ENCODE measurements at places on chromosomes 4 and X.

DNA sequence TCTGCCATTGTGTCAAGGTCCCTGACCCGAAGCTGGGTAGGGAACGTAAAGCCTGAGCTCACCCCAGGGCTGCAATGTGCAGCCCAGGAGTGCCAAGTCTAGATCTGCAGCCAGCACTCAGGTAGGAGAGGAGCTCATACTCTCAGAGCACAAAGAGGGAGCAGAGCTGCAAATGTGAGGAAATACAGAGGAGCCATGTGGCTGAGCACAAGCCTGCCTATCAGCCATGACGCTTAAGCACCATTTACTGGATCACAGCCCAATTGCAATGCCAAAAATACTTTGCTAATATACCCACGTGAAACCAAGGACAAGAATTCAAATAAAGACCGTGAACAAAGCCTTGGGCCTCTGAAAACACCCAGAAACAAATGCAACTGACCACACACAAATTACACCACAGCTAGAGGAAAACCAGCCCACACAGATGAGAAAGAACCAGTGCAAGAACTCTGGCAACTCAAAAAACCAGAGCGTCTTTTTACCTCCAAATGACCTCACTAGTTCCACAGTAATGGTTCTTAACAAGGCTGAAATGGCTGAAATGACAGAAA lies 69.0 kb upstream of the HPF1 start:
- DNase-seq: no peak
- H3K4me3 ChIP-seq: no peak overlapping the region
- H3K27me3 ChIP-seq: no peaks in the 10 kb centered on the region
- no peaks in the 10 kb centered on the region for H3K4me1 ChIP-seq
- H3K36me3 ChIP-seq: no peaks in the 10 kb centered on the region
- no peak overlapping the region for H3K27ac ChIP-seq

GRCh38 chr4:176134670-176135069 lies 60.7 kb downstream of the SPATA4 start:
- H3K27ac ChIP-seq: no peak overlapping the region
- no peaks in the 10 kb centered on the region for H3K36me3 ChIP-seq
- H3K4me3 ChIP-seq: no peak overlapping the region
- H3K27me3 ChIP-seq: no peaks in the 10 kb centered on the region

DNA sequence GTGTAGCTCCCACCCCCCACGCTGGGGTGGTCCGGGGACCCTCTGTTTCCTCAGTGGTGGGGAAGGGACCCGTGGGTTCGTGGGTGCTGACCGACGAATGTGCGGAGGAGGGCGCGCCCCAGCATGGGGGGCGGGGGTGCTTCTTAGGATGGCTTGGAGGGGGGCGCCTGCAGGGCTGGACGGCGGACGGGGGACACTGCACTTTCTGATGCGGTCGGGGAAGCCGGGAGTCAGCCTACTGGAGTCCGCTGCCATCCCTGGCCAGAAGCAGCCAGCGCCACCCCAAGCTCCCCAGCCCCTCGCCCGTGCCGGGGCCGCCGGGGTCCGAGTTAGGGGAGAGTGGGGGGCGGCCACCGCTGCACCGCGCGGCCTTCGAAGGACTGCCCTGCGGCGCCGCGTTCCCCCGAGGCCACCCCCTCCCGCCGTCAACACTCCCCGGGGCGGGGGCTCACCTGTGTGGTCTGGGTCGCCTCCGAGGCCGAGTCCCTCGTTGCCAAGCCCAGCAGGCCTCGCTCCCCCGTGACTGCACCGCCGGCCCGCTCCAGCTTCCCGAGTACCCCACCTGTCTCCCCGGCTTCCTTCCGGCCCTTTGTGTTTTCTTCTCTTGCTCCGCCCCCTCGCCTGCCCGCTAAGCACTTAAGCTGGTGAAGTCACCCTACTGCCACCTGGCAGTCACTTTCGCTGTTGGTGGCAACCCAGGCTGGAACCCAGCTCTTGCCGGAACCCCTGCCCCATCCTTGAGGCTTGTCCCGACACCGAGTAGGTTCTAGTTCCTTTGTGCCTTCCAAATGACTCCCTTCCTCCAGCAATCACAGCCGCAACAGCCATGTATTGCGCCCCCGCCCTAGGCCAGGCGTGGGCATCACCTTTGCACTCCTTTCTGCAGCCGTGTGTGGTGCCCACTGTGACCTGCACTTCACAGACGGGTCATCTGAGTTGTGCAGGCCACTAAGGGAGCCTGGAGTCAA lies at the start of gene OCIAD2:
TSS of gene OCIAD2 (minus strand) at position 569 of the 968 bp plus-strand sequence. CDS start 2,225 bp downstream, outside the sequence.
- DNase-seq: peak; percentile 70
- H3K4me1 ChIP-seq: peaks cover 21% of the 10 kb centered on the region
- H3K27me3 ChIP-seq: no peaks in the 10 kb centered on the region
- H3K36me3 ChIP-seq: peaks cover 37% of the 10 kb centered on the region
- H3K4me3 ChIP-seq: peak within 1 kb of the TSS; percentile 64

DNA sequence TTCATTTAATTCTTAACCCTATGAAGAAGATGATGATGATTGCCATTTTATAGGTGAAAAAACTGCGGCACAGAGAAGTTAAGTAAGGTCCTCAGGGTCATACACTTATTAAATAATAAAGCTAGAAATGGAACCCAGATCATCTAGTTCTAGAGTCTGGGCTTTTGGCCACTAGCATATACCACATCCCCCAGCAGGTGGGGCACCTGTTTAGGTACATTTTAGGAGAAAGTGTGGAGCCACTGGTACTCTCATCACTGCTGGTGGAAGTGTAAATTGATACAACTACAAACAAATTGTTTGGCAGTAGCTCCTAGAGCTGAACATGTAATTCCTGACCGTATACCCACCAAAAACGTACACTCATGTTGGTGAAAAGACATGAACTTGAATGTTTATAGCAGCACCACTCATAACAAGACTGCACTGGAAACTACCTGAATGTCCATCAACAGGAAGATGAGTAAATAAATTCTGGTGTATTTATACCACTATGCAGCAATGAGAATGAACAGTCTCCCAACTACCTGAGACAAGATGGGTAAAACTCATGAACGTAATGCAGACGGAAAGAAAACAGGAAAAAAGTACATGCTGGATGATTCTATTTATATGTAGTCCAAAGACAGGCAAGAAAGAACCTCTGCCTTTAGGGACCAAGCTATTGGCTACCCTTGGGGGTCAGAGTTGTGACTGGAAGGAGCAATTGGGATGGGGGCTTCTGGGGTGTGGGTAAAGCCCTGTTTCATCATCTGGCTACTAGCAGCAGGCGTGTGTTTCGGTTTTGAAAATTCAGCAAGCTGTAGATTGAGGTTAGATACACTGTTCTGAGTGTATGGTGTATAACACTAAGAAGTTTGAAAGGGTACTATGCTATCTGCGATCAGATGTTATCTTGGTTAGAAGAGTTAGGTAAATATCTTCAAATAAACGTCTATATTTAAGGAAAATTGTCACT lies 72.3 kb upstream of the ADGRG2 start:
- H3K4me1 ChIP-seq: no peaks in the 10 kb centered on the region
- H3K27me3 ChIP-seq: no peaks in the 10 kb centered on the region
- no peak for DNase-seq
- H3K36me3 ChIP-seq: no peaks in the 10 kb centered on the region
- no peak overlapping the region for H3K4me3 ChIP-seq

- H3K36me3 ChIP-seq: no peaks in the 10 kb centered on the region
- DNase-seq: no peak
- H3K27ac ChIP-seq: no peak overlapping the region
- H3K4me1 ChIP-seq: no peaks in the 10 kb centered on the region
These were observed 196.7 kb upstream of the LNX1 start for GRCh38 chr4:53788011-53788410.

GRCh38 chr4:53551958-53552357 lies 39.3 kb downstream of the LNX1 start:
- no peaks in the 10 kb centered on the region for H3K36me3 ChIP-seq
- H3K4me1 ChIP-seq: peaks cover 15% of the 10 kb centered on the region
- no peak overlapping the region for H3K27ac ChIP-seq
- no peaks in the 10 kb centered on the region for H3K27me3 ChIP-seq

GRCh38 chrX:9746148-9746888 lies 19.3 kb downstream of the GPR143 start:
- no peak overlapping the region for H3K4me3 ChIP-seq
- no peaks in the 10 kb centered on the region for H3K27me3 ChIP-seq
- H3K27ac ChIP-seq: peak overlapping the region; percentile 98
- no peak for DNase-seq
- peaks cover 19% of the 10 kb centered on the region for H3K4me1 ChIP-seq
- H3K36me3 ChIP-seq: no peaks in the 10 kb centered on the region

DNA sequence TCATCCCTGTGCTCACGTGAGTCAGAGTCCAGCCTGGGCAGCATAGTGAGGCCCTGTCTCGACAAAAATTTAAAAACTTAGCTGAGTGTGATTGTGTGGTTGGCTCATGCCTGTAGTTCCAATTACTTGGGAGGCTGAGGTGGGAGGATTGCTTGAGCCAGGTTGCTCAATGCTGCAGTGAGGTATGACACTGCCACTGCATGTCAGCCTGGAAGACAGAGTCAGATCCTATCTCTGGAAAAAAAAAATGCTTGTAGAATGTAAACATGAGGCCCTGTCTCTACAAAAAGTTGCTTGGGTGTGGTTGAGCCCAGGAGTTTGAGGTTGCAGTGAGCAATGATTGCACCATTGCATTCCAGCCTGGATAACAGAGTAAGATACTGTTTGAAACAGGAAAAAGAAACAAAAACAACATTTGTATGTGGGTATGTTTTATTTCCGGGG lies 11.3 kb upstream of the YTHDC1 start:
- DNase-seq: peak; percentile 74
- H3K36me3 ChIP-seq: no peaks in the 10 kb centered on the region
- no peak overlapping the region for H3K4me3 ChIP-seq

- no peaks in the 10 kb centered on the region for H3K27me3 ChIP-seq
- peaks cover 71% of the 10 kb centered on the region for H3K4me1 ChIP-seq
- no peak overlapping the region for H3K4me3 ChIP-seq
- 0 out of 2 replicates have a peak, but pooled peaks cover 5% of the 10 kb centered on the region for H3K36me3 ChIP-seq
- H3K27ac ChIP-seq: peak overlapping the region; percentile 69
These were observed 14.0 kb downstream of the PDGFC start for GRCh38 chr4:156957556-156957955.

GRCh38 chr4:150140774-150141400 lies 62.6 kb downstream of the DCLK2 start:
- H3K27me3 ChIP-seq: no peaks in the 10 kb centered on the region
- peaks cover 13% of the 10 kb centered on the region for H3K4me1 ChIP-seq
- peak overlapping the region; percentile 26 for H3K27ac ChIP-seq
- no peak for DNase-seq
- H3K4me3 ChIP-seq: no peak overlapping the region

DNA sequence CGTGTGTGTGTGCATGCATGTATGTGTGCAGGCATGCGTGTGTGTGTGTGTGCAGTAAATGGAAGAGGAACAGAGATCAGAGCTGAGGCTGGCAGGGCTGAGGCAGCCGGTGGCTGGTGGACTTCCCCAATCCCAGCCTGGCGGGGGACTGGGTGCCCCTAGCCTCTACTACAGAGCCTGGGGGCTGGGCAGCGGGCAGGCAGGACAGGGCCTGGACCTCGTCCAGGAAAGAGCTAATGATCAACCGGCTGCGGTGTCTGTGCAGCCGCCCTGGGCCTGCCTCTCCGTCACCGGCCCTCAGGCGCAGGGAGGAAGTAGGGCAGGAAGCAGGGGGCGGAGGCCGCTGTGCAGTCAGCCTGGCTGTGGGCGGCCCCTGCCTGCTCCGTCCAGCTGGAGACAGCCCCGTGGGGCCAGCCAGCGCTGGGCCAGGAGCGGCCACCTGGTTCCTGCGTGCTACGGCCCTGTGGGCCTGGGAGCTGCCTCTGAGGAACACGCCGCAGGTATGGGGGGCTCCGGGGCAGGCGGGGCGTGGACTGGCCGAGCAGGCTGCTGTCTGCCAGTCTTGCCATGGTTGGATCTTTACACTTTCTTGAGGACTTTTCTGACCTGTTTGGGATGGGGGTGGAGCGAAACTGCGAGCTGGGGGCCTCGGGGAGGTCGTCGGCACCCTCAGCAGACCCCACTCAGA lies at the start of gene SH3TC1:
TSS of gene SH3TC1 (plus strand) at position 385 of the 688 bp plus-strand sequence. CDS start 5,905 bp downstream, outside the sequence.
- peak; percentile 93 for DNase-seq
- H3K27me3 ChIP-seq: no peaks in the 10 kb centered on the region
- H3K4me3 ChIP-seq: peak within 1 kb of the TSS; percentile 79
- H3K36me3 ChIP-seq: peaks cover 40% of the 10 kb centered on the region

GRCh38 chr4:153521999-153522801 lies 56.0 kb downstream of the TMEM131L start:
- no peaks in the 10 kb centered on the region for H3K27me3 ChIP-seq
- no peak overlapping the region for H3K27ac ChIP-seq
- peaks cover 5% of the 10 kb centered on the region for H3K4me1 ChIP-seq
- H3K36me3 ChIP-seq: no peaks in the 10 kb centered on the region

DNA sequence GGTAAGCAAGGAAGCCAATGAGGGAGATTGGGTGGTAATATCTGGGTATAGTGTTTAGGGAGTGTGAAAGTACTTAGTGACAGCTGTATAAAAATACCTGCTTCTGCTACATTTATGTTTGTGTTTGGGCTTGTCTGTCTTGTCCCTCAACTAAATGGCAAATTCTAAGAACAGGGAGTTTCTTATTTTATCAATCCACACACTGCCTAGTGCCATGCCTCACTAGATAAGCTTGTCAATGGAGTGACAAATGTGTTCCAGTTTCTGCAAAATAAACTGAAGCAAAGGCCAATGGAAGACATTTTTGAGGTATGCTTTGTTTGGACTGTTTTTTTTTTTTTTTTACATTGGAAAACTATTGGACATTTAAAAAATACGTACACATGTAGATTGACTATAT lies 418.0 kb downstream of the SH2D1A start:
- no peaks in the 10 kb centered on the region for H3K4me1 ChIP-seq
- H3K4me3 ChIP-seq: no peak overlapping the region
- H3K36me3 ChIP-seq: no peaks in the 10 kb centered on the region
- H3K27ac ChIP-seq: no peak overlapping the region

- H3K4me3 ChIP-seq: no peak overlapping the region
- H3K27me3 ChIP-seq: no peaks in the 10 kb centered on the region
- H3K36me3 ChIP-seq: no peaks in the 10 kb centered on the region
- H3K4me1 ChIP-seq: no peaks in the 10 kb centered on the region
- H3K27ac ChIP-seq: no peak overlapping the region
These were observed 342.7 kb downstream of the GLUD2 start for GRCh38 chrX:121389976-121390714.

- H3K27ac ChIP-seq: no peak overlapping the region
- H3K36me3 ChIP-seq: no peaks in the 10 kb centered on the region
- no peak overlapping the region for H3K4me3 ChIP-seq
- no peak for DNase-seq
These were observed 85.7 kb downstream of the F11 start for GRCh38 chr4:186351668-186352194.

GRCh38 chrX:122813876-122814275 lies 370.2 kb upstream of the GRIA3 start:
- H3K27me3 ChIP-seq: no peaks in the 10 kb centered on the region
- no peaks in the 10 kb centered on the region for H3K36me3 ChIP-seq
- H3K27ac ChIP-seq: no peak overlapping the region
- no peak overlapping the region for H3K4me3 ChIP-seq

- H3K27ac ChIP-seq: no peak overlapping the region
- no peak overlapping the region for H3K4me3 ChIP-seq
- H3K36me3 ChIP-seq: no peaks in the 10 kb centered on the region
- H3K4me1 ChIP-seq: no peaks in the 10 kb centered on the region
These were observed 10.9 kb upstream of the RHOXF2 start for GRCh38 chrX:120147537-120147936.

- no peak overlapping the region for H3K27ac ChIP-seq
- no peaks in the 10 kb centered on the region for H3K36me3 ChIP-seq
- no peaks in the 10 kb centered on the region for H3K4me1 ChIP-seq
- no peak overlapping the region for H3K4me3 ChIP-seq
These were observed 280.1 kb upstream of the ZFP42 start for GRCh38 chr4:187715466-187715865.
